HS-5 (cell line): ENCODE measurements at places on chromosomes 1 and 21.

- no peak for DNase-seq
These were observed 15.4 kb downstream of the ANGPTL3 start for GRCh38 chr1:62612770-62613169.

- DNase-seq: no peak
These were observed 194.5 kb downstream of the HIVEP3 start for GRCh38 chr1:41724248-41724647.

DNA sequence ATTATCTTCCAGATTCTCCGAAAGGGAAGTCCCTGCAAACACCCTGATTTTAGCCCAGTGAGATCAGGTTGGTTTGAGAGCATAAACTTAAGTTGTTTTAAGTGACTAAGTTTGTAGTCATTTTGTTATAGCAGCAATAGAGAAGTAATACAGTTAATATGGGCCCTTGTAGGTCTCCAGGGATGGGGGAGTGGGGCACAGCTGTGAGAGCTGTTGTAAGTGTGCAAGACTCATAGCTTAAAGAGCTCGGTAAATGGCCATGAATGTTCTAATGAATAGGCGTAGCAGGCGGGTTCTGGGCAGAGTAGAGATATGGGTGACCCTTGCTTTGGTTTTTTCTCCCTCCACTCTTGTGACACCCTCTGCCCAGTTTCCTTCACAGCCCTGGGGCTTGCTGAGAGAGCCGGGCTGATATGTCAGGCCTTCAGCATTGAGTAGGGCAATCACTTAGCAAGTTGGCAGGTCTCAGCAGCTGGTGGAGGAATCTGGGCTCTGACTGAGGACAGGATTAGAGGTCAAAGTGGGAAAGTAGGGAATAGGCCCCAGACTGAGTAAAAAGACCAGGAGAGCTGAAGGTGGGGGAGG is 16.0 kb upstream of the ID3 start:
- no peak for DNase-seq

DNA sequence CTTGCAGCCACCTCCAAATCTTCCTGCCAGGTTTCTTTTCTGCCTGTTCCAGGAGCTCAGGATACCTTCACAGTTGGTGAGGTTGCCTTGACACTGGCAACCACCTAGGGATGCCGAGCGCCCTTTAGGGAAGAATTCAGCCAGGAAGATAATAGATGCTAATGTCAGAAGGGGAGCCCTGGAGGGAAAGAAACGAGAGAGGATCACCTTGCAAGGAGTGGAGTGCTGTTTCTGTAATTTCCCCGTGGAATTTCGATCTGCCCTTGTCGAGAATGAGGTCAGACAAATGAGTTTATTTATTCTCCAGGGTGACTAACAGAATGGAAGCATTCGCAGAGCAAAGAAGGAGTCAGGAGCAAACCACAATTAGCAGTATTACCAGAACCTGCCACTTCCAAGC is 315.8 kb upstream of the KAZN start:
- DNase-seq: no peak

GRCh38 chr1:51322417-51323101 is 7.8 kb downstream of the TTC39A start:
- no peak for DNase-seq

DNA sequence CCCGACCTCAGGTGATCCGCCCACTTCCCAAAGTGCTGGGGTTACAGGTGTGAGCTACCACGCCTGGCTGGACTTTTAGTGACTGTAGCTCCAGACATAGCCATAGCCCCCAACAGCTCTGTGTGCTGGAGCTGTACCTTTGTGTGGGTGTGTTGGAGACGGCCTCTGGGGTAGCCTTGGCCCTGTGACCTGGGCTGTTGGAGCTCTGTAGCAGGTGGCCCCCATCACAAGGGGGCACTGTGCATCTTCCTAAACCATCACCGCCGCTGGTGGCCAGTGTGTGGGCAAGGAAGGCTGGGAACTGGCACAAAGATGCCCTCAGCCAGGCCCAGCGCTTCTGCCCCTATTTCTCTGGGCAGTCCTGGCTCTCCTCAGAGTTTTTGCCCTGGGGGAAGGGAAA is 38.4 kb upstream of the FOXO6 start:
- no peak for DNase-seq

GRCh38 chr1:54221113-54221834 is 21.3 kb downstream of the MRPL37 start:
- no peak for DNase-seq

- DNase-seq: no peak
These were observed 90.8 kb upstream of the CCDC190 start for GRCh38 chr1:162951553-162952315.

DNA sequence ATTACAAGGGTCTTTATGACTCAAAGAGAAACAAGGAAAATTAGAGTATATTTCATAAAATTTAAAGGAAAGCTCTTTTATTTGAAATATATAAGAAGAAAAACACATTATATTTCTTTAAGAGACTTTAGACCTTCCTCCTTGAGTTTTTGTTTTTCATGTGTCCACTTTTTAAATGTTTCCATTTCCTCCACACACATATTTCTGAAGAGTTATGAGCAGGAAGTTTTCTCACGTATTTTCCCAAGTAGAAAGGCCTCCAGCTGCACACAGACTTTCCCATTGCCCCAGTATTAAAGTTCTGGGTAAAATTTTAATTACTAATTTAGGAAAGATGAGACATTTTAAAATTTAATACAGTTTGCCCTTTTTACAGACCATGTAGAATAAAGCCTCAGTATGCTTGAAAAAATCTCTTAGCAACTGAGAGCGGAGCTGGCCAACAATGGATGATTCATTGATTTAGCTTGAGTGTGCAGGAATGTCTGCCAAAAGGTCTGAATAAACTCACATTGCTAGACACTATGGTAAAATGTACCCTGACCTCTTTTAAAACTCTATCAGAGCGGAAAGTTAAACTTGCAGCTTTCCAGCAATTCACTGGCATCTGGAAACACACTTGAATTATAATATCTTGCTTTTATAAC is 57.9 kb downstream of the DDAH1 start:
- peak; percentile 74 for DNase-seq

GRCh38 chr21:43824333-43825241 is 35.2 kb downstream of the RRP1 start:
- no peak for DNase-seq

DNA sequence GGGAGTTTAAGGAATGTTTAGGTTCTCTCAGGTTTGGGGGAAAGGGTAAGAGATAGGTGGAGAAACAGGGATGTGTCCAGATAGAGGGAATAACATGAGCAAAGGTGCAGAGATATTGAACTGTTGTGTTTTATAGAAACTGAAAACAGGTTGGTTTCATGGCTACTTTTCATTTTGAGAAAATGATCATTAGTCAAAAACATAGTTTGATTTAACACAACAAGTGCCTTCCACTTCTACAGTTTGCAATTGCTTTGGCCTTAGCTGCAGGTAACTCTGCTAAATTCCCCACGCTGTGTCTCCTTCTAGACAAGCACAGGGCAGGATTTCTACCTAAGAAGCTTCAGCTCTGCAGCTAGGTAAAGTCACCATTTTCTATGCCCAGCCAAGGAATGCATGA is 124.9 kb downstream of the RGS2 start:
- DNase-seq: no peak

DNA sequence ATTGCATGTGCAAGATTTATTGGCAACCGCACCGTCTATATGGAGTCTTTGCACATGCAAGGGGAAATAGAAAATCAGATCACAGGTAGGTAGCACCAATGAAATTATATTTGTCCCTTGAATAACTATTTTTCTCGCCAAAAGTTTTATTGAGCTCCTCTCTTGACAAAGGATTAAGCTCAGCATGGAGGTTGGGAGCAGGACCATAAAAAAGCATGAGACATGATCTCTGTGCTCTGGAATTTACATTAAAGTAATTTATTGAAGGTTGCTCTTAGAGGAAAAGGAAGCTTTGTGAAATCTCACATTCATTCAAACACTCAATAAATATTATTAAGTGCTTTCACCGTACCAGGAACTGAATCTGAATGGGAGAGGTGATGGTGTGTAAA is 66.0 kb upstream of the UBE2U start:
- no peak for DNase-seq

DNA sequence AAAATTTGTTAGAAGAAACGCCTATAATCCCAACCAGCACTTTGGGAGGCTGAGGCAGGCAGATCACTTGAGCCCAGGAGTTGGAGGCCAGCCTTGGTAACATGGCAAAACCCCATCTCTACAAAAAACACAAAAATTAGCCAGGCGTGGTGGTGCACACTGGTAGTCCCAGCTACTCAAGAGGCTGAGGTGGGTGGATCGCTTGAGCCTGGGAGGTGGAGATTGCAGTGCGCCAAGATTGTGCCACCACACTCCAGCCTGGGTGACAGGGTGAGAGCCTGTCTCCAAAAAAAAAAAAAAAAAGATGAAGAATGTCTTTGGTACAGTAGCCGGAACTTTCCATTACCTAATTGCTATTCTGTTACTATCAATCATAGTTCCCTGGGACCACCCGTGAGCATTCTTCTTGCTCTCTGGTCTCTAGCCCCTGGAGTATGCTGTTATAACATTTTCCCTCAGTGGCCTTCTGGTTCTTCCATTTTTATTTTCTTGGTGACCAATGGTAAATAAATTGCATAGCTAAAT is 43.4 kb downstream of the WASF2 start:
- DNase-seq: no peak

DNA sequence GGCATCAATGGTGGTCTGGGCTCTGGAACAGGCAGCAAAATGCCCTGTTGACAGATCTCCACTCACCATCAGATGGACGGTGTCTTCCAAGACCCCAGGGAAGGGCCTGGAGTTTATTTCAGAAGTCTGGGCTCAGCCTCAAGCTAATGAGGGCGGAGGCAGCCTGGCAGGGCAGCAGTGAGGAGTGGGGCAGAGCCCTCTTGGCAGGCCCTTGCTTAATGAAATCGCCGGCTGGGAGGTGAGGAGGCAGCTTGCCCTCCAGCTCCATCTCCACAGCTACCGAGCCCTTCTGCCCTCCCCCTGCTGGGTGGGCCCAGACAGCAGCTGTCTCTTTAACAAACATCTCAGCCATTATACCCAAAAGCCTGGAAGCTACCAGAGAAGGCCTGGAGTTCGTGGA is 22.0 kb upstream of the GRIK3 start:
- no peak for DNase-seq

- DNase-seq: no peak
These were observed 26.6 kb upstream of the GPR153 start for GRCh38 chr1:6287431-6287886.

- DNase-seq: no peak
These were observed 47.3 kb downstream of the UBIAD1 start for GRCh38 chr1:11320153-11320936.

DNA sequence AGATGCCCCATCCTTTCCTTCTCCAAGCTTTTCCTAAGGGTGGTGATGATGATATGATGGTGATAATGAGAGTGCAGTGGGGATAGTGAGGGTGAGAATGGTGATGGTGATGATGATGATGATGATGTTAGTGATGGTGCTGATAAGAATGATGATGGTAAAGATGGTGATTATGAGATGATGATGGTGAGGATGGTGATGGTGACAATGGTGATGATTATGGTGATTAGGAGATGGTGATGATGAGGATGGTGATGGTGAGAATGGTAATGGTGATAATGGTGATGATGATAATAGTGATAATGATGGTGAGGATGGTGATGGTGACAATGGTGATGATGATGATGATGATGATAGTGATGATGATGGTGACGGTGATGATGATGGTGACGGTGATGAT is 4.0 kb downstream of the BSND start:
- DNase-seq: no peak

DNA sequence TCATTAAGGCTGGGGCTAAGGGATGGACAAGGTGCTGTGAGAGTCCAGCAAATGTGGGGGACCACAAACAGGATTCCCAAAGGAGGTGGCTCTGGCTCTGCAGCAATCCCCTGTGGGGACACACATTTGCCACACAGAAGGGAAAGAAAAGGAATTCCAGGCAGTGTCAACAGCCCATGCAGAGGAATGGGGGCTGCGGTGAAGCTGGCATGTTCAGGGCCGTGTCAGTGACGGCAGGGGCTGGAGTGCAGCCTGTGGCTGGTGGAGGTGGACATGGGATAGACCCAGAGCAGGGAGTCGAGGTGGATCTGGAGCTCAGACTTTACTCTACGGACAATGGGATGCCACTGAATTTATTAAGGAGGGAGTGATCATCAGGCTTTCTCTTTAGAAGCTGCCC is 183.2 kb downstream of the TRABD2B start:
- no peak for DNase-seq

DNA sequence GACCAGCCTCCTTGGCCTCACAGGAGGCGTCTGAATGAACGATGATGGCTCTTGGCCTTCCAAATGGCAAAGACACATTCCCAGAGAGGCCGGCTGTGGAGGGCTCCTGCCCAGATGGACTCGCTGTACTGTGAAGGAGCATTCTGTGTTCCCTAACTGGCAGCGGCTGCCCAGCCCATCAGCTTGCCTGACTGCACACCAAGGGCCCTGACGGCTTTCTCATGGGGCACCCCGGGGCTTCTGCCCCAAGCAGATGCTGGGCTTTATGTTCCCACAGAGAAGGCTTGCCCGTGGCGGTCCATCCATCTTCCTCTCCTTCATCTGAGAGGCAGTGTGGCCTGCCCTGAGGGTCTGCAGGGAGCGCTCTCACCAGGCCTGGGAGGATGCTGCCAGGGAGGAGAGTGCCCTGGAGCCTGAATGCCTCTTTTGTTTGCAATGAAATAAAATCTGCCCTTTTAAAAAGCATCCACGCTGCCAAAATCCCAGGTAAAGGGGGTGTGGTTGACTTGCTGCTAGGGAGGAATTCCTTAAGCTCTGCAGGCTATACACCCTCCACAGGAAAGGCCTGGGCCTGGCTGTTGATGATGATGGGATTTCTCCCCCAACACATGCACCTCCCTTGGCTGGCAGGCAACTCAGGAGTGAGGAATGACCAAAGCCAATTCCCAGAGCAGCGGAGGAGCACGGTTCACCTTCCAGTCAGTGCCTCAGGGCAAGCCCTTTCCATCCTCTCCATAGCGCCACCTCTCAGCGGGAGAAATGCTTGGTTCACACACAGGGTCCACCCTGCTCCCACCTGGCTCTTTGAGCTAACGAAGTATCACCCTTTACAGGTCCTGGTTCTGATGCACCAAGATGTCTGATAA is 84.6 kb upstream of the SSX2IP start:
- no peak for DNase-seq

DNA sequence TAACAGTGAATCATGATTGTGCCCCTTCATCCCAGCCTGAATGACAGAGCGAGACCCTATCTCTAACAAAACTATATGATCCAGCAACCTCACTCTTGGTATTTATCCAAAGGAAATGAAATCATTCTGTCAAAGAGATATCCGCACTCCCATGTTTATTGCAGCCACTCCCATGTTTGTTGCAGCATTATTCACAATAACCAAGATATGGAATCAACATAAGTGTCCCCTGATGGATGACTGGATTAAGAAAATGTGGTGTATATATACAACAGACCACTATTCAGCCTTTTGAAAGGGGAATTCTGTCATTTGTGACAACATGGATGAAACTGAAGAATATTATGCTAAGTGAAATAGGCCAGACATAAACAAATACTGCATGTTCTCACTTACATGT is 44.4 kb downstream of the TRMT1L start:
- no peak for DNase-seq

GRCh38 chr1:167491586-167492461 is 26.5 kb downstream of the CD247 start:
- DNase-seq: no peak

GRCh38 chr1:172951730-172952365 is 98.9 kb downstream of the TNFSF18 start:
- DNase-seq: no peak

GRCh38 chr21:27814226-27814625 is 847.3 kb upstream of the ADAMTS5 start:
- DNase-seq: no peak

- DNase-seq: no peak
These were observed 96.6 kb upstream of the KIAA1614 start for GRCh38 chr1:180816132-180816531.

GRCh38 chr21:34603002-34603709 is 11.8 kb downstream of the RCAN1 start:
- no peak for DNase-seq
